ENCODE measurements at places on chromosomes 7 and 10.

DNA sequence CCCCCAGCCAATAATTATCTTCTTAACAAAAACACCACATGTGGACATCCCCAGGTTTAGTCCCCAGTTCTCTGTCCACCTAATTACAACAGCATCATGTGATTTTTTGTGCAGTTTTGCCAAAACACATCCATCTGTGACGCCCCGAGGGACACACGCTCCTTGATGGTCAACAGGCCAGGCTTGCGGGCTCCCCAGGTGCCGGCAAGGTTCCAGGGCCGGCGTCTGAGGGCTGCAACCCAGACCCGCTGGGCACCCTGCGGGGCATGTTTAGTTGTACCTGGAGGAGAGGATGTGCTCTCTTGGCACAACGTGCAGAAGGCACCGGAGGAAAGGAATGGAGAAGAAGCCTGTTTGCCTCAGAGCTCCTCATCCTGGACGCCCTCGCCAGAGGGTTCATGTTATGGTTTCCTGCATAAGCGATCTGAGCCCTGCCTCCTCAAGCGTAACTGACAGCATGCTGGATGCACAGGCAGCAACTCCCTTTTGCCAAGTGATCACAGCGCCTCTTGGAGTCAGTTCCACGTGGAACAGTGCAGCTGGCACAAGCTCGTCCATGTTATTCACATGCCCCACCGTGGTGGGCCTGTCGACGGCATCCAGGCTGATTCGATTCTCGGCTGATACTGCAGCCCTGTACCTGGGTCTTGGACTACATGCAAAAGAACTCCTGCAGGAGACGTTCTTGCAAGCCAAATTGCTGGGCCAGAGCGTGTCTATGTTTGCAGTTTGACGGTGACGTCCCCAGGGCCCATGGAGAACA is 41.6 kb downstream of the JAKMIP3 start:
- DNase-seq = no peak

DNA sequence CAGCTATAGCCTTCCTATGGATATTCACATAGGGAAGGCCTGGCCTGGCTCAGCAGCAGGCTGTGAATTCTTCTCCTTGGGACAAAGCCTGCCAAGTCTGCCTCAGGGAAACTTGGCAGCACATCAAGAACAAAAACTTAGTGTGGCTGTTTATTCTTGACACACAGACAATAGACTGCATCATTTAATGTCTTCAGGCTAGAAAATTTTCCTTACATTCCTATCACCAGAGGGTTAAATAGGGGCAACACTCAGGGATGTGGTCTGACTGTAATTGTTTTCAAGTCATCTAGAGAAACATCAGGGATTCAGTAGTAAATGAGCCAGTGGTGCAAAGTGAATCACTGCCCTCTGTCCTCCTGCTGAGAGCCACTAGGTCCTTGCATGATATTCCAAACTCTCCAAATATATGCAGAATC is 137.3 kb downstream of the SEMA3C start:
- no peak for DNase-seq

- DNase-seq = no peak
These were observed 74.5 kb downstream of the SEC23IP start for GRCh38 chr10:119967066-119967465.

- no peak for DNase-seq
These were observed 767.7 kb downstream of the KCNMA1 start for GRCh38 chr10:76869931-76870330.

GRCh38 chr7:22879280-22879679 is 56.6 kb upstream of the TOMM7 start:
- no peak for DNase-seq
